Placental pericyte (primary cell): ENCODE measurements at places on chromosomes 4 and X. TPM values are rescaled to one million over a fixed set of nuclear protein-coding genes. Genes with fewer than 3 reads are reported as not detected.

MAGEA2 gene
- not detected in 2 replicates for total RNA-seq

GABRQ gene
- not detected in 2 replicates for total RNA-seq

PAGE3 gene
- total RNA-seq = not detected in 2 replicates

SCML1 gene
- total RNA-seq = 7.7 and 11.0 TPM in 2 replicates

NAA11 gene
- 3.9 and 21.0 TPM in 2 replicates for total RNA-seq

MAGEB2 gene
- total RNA-seq = 2.4 TPM in 1 of 2 replicates, not detected in the other

HPGDS gene
- under 0.01 TPM in 1 of 2 replicates, not detected in the other for total RNA-seq

REST gene
- 34.8 and 58.8 TPM in 2 replicates for total RNA-seq

SPOCK3 gene
- not detected in 2 replicates for total RNA-seq

FAM184B gene
- under 0.01 TPM in 1 of 2 replicates, not detected in the other for total RNA-seq

HSFX4 gene
- not detected in 2 replicates for total RNA-seq

SMIM10L2A gene
- under 0.01 TPM in 1 of 2 replicates, not detected in the other for total RNA-seq

ADD1 gene
- 171 and 223 TPM in 2 replicates for total RNA-seq

H2AZ1 gene
- 138 and 467 TPM in 2 replicates for total RNA-seq

PARM1 gene
- 3.7 and 12.9 TPM in 2 replicates for total RNA-seq

USP27X gene
- 2.3 and 2.8 TPM in 2 replicates for total RNA-seq

NDNF gene
- total RNA-seq = 0.43 TPM in 1 of 2 replicates, not detected in the other

P2RY8 gene
- total RNA-seq = not detected in 2 replicates

DGKK gene
- not detected in 2 replicates for total RNA-seq

PPARGC1A gene
- total RNA-seq = under 0.01 and 2.9 TPM in 2 replicates

FAT4 gene
- 13.6 and 16.6 TPM in 2 replicates for total RNA-seq

CSTF2 gene
- 16.0 and 33.2 TPM in 2 replicates for total RNA-seq

NLGN3 gene
- total RNA-seq = 0.14 and 0.22 TPM in 2 replicates

GPC3 gene
- total RNA-seq = 4.2 TPM in 1 of 2 replicates, not detected in the other

KLHL4 gene
- total RNA-seq = 4.8 and 5.9 TPM in 2 replicates

MAMLD1 gene
- total RNA-seq = 1.7 and 1.8 TPM in 2 replicates

TLR2 gene
- 0.22 and 0.29 TPM in 2 replicates for total RNA-seq

HPSE gene
- total RNA-seq = 0.14 and 0.66 TPM in 2 replicates

XPNPEP2 gene
- 0.22 TPM in 1 of 2 replicates, not detected in the other for total RNA-seq

ABHD18 gene
- 4.6 and 5.0 TPM in 2 replicates for total RNA-seq

TRIML1 gene
- not detected in 2 replicates for total RNA-seq

CCSER1 gene
- 0.14 TPM in 1 of 2 replicates, not detected in the other for total RNA-seq

TBC1D25 gene
- total RNA-seq = 11.8 and 12.6 TPM in 2 replicates

METAP1 gene
- total RNA-seq = 27.4 and 74.9 TPM in 2 replicates

MAGED4 gene
- 18.5 and 32.8 TPM in 2 replicates for total RNA-seq

HELT gene
- not detected in 2 replicates for total RNA-seq

SH3TC1 gene
- total RNA-seq = 49.4 and 51.2 TPM in 2 replicates
